Neural crest cell (in vitro differentiated cells): ENCODE measurements at places on chromosomes 5 and 9.

- DNase-seq: no peak
These were observed 45.7 kb downstream of the TGFBR1 start for GRCh38 chr9:99150451-99151171.

DNA sequence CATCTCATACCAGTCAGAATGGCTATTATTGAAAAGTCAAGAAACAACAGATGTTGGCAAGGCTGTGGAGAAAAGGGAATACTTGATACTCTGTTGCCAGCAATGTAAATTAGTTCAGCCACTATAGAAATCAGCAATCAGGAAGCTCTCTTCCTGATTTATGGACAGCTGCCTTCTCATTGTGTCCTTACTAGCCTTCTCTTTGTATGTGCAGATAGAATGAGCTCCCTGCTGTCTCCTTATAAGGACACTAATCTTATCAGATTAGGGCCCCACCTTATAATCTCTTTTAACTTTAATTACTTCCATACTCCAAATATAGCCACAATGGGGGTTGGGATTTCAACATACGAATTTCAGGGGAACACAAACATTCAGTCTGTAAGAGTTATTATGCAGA is 38.0 kb downstream of the KCNV2 start:
- no peak for DNase-seq

DNA sequence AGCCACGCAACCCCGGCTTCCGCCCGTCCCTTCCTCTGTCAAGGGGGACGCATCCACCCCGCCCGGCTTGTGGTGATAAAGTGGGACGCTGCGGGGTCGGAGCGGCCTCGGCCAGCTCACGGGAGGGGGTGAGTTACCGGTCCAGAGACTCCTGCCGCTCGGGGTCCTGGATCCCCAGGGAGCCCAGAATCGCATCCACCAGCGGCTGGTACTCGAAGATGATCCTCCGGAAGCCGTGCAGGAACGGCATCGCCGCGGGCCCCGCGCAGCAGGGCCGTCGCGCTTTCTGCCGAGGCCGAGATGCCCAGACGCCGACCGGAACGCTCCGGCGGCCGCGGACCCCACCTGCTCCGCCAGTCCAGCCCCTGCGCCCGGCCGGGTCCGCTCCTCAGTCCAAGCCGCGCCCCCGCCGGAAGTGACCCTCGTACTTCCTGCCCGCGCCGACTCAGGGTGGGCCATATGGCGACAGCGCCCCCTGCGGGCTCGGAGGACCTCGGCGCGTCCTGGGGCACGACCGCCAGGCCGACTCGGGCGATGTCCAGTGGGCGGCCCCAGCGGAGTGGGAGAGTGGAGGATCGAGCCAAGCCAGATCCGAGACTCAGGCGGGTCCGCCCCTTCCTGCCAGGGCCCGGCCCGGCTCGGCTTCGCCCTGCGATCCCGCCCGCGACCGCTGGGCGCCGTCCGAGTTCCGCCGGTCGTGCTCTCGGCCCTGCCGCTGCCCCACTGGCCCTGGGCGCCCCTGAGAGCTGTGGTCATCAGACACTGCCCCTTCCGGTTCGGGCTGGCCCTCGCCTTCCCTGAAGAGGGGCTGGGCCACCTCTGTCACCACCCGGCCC is at the start of gene ASB6:
ASB6 (minus strand) TSS at position 402 of the 836 bp plus-strand sequence; CDS start at position 250, 152 bp downstream.
- DNase-seq: peak; percentile 100

DNA sequence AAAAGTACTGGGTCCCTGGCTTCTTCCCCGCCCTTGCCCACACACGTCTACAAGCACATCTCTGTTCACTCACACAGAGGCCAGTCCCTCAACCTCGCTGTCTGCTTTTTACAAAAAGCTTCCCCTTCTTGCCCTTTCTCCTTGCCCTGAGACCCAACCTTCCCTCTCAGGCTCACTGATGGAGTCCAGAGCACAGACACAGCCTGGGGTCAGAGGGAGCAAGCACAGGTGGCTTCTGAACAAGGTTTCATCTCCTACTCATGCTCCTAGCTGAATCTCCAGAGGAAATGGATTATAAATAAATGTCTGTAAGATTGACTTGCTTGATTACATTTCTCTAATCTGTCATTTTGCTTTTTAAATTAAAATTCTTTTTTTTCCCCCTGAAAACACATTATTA is 101.8 kb downstream of the ICE1 start:
- no peak for DNase-seq

GRCh38 chr5:43038496-43038989 is 1.6 kb downstream of the ANXA2R start:
- DNase-seq: no peak

GRCh38 chr9:133769511-133770075 is 31.4 kb upstream of the SARDH start:
- DNase-seq: no peak

- no peak for DNase-seq
These were observed 75.3 kb upstream of the COL5A1 start for GRCh38 chr9:134566196-134566847.

DNA sequence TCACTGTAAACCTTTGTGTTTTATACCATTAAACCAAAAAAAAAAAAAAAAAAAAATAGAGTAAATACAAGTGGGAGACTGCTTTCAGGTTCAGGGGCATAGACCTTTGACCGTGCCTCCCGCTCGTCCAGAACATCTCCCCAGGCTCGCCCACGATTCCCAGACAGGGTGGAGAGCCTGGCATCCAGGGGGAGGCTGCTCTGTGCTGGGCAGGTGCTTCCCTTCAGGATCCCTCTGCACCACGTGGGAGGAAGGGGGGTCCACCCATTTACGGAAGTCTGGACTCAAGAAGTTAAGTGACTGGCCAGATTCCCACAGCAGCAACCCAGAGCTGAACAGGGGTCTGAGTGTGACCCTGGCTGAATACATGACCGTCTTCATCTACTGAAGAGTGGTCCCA is 125.4 kb upstream of the LMX1B start:
- no peak for DNase-seq

DNA sequence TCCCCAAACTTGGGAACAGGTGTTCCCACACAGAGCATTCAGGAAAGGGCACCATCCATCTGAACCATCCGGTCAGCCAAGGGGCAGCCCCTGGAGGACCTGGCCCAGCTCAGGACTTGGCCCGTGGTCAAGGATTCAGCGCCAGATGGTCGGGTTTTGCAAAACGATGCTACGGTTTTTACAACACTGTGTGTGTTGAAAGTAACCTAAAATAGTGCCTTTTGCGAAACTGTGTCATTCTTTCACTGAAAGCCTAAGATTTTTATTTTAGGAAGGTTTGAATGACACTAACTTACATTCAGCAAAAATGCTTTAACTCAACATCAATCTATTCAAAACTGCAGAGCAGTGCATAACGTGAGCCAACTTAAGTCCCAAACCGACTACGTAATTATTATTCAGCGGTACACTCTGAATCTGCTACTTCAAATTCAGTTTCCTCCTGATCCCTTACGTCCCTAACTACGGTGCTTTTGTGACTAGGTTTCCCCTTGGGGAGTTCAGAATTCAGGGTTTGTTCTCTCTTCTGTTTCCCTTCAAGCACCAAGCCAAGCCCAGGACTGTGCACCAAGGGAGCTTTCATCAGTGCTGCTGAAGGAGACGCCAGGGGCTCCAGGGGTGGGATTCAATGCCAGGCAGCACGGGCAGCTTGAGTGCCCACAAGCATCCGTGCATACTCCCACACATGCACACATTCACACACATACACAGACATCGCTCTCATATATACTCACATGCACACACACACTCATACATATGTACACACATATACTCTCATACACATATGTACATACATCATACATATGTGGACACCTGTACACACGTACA is 25.8 kb downstream of the LPCAT1 start:
- DNase-seq: no peak

DNA sequence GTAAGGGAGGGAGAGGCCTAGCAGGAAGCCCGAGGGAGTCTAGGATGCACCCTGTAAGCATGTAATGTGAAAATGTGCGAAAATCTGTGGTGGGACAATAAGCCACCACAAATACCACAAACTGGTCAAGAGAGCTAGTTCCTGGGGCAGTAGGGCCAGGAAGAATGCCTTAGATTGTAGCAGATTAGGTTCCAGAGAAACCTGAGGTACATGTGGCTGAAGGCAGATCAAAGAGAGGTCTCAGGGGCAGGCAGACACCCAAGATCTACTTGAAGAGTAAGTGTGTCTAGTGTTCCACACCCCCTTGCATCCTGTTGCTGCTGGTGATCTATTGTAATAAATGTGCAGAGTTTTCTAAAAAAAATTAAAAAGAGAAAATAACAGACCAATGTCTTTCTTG is 1677.3 kb upstream of the CDH6 start:
- no peak for DNase-seq

GRCh38 chr9:133837627-133838597 is 99.8 kb upstream of the SARDH start:
- DNase-seq: no peak
